Activated CD8-positive, alpha-beta T cell treated with anti-CD3 and anti-CD28 coated beads, Interleukin-2, amount 10 ng/mL, durations not matched to agents 7 days and 5 days (primary cell): ENCODE measurements at places on chromosomes 3 and 15. TPM values are rescaled to one million over a fixed set of nuclear protein-coding genes. Genes with fewer than 3 reads are reported as not detected.

FES gene
- 11.1 TPM for total RNA-seq

RTP1 gene
- total RNA-seq: not detected

ZCWPW2 gene
- total RNA-seq: 0.42 TPM

CKMT1A gene
- not detected for total RNA-seq

RARB gene
- not detected for total RNA-seq

LMAN1L gene
- 1.0 TPM for total RNA-seq
